Activated T-cell treated with anti-CD3 and anti-CD28 coated beads, Interleukin-2, amount 50 U/mL, for 48 hours (primary cell): ENCODE measurements at places on chromosomes 12 and 14.

DNA sequence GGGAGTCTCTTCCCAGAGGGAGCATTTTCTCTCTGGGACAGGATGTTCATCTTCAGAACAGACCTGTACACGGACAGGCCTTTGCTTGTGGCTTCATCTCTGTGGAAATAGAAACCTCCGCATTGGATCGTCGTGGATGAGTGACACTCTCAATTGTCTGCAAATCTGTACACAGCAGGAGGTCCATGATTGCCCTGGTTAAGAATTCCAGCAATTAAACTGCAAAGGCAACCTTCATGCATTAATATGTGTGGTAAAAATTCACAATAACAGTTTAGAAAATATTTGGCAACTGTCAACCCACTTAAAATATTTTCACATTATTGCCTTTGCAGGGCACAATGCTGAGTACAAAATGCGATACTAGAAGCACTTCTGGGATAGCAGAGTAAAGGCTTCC lies 149.8 kb upstream of the SFSWAP start:
- no peak for DNase-seq

GRCh38 chr12:3204143-3204542 lies 127.0 kb downstream of the TSPAN9 start:
- no peak for DNase-seq

DNA sequence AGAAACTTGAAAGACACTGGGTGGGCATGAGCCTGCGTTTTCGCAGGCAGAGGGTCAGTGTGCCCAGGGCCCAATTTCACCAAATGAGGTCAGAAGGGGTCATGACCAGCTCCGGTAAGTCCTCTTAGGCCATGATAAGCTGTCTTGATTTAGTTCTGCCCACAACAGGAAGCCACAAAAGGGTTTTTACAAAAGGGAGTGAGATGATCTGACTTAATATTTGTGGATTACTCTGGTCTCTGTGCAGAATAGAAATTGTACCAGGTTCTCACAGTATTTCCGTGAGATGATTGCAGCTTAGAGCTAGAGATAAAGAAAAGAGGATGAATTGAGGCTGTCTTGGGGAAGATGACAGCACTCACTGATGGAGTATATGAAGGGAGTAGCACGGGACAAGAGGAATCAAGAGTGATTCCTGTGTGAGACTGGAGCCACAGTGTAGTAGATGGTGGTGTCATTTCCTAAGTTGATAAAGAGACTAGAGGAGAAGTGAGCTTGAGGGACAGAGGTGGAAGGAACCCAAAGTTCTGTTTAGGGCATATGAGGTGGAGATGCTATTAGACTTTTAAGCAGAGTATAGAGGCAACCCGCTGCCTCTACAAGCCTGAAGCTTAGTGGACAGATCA lies 288.3 kb upstream of the AMIGO2 start:
- no peak for DNase-seq

DNA sequence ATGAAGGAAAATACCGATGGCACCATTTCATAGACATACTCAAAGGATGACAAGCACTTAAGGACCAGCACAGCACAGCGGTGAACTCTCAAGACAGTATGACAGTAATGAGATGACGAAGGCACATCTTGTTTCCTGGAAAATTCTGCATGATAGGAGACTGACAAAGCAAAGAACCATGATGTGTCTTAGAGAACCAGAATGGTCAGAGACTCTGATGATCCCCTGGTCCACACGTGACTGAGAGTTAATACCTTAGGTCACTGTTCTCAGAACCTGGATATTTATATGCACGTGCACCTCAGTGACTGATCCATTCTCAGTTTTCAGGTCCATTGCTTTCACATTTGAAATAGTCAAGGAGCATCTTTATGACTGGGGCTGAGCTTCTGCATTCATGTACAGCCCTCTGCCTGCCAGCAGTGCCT lies 35.3 kb downstream of the PROX2 start:
- no peak for DNase-seq

- no peak for DNase-seq
Observed at GRCh38 chr14:68322940-68323620, 469.8 kb downstream of the ZFP36L1 start.

- no peak for DNase-seq
Observed at GRCh38 chr12:26378711-26379110, 183.3 kb downstream of the SSPN start.

DNA sequence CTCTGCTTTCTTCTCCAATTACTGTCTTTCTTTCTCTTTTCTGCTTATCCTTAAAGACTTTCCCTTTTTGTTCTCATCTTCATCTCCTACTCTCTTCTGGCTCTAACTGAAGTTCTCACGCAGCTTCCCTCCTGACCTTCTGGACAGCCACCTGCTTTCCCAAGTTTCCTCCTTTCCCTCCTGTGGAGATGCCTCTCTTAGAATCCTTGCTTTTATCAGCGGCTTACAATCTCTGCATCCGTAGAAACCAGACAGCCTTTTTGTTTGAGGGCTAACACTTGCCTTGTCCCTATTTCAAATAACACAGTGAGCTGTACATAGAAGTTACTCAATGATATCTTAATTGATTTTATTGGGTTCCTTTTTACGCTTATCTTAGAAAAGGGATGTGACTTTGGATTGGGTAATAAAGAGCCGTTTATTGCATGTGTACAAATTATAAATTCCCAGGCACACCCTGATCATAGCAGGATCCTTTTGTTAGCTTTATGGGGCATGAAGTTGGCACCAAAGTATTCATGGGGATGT lies 2.1 kb upstream of the LGALS3 start:
- DNase-seq = no peak

DNA sequence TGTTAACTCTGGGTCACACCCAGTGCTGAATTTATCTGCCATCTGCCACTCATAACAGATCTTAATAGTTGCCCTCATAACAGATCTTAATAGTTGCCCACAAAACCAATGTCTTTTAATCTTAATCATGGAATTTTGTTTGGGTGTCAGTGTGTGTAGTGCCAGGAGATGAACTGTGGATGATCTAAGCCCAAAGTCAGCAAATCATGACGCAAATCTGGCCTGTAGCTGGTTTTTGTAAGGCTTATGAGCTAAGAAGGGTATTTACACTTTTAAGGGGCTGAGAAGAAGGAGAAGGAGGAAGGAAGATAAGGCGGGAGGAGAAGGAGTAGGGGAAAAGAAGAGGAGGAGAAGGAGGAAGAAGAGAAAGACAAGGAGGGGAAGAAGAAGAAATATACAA lies 10.0 kb upstream of the IL26 start:
- DNase-seq = no peak

DNA sequence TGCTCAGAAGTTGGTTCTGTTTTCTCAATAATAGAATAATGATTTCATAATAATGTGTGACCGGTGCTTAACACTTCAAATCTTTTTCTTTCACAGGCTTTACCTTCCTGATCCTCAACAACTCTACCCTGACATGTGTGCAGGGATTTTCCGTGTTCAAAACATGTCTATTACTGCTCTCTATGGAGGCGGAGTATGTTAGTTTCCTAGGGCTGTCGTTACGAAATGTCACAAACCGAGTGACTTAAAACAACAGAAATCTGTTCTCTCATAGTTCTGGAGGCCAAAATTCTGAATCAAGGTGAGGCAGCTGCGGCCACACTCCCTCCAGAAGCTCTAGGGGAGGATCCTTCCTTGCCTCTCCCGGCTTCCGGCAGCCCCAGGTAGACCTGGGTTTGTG lies 186.2 kb upstream of the VASH1 start:
- no peak for DNase-seq

- no peak for DNase-seq
Observed at GRCh38 chr12:7101694-7102131, 7.3 kb downstream of the C1RL start.

- no peak for DNase-seq
Observed at GRCh38 chr14:34711169-34711568, 3.2 kb downstream of the CFL2 start.

GRCh38 chr12:87661786-87662377 lies 367.3 kb downstream of the C12orf50 start:
- no peak for DNase-seq

- no peak for DNase-seq
Observed at GRCh38 chr14:75711105-75711795, 50.2 kb downstream of the TTLL5 start.

- no peak for DNase-seq
Observed at GRCh38 chr12:64170024-64170423, 52.1 kb downstream of the KICS2 start.

- DNase-seq = no peak
Observed at GRCh38 chr12:122949816-122950675, 16.2 kb downstream of the ABCB9 start.

- DNase-seq = no peak
Observed at GRCh38 chr14:33592297-33592696, 358.6 kb downstream of the EGLN3 start.

GRCh38 chr12:18644564-18644963 lies 93.2 kb downstream of the PLCZ1 start:
- no peak for DNase-seq

DNA sequence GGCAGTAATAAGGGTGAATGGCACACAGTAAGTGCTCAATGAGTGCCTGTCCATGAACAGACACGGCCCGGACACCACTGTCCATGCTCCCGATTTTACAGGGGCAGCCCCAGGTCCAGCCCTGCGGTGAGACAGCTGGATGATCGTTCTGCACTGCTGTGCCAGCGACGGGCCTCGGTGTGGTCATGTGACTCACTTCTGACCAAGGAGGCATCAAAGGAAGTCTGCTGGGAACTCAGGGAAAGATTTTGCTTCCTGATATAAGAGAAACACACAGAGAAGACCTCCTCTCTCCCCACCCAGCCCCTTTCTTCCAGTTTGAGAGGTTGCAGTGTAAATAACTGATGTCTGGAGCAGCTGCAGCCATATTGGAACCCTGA lies 126.6 kb downstream of the SCARB1 start:
- no peak for DNase-seq

- no peak for DNase-seq
Observed at GRCh38 chr12:88538250-88538649, 42.0 kb downstream of the KITLG start.

DNA sequence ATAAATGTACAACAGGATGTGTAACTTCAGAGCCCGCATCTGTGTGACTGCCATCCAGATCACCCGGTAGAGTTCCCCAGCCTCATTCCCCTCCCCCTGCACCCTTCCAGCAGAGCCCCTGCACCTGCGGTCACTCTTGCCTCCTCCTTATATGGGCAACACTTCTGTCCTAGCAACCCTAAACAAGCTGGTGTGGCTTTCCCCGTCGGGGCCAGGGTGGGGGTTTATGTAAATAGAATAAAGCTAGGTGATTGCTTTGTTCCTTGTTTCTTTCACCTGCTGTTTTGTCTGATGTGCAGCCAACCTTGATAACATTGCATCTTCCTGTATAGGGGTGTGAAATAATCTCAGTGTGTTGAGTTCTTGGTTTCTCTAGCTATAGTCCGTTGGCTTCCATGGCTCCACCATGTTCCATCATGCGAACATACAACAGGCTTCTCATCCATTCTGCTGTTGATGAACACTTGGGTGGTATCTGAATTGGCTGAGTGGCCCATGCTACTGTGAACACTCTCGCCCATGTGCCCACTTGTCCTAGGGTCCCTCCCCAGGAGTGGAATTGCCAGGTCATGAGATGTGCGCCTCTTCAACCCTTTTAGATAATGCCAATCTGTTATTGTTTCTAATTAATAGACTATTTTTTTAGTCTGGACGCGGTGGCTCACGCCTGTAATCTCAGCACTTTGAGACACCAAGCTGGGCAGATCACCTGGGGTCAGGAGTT lies 102.2 kb downstream of the KIF26A start:
- DNase-seq = no peak

- no peak for DNase-seq
Observed at GRCh38 chr12:31832740-31833729, 104.2 kb upstream of the AMN1 start.
